ENCODE measurements at places on chromosomes 1 and 21.

DNA sequence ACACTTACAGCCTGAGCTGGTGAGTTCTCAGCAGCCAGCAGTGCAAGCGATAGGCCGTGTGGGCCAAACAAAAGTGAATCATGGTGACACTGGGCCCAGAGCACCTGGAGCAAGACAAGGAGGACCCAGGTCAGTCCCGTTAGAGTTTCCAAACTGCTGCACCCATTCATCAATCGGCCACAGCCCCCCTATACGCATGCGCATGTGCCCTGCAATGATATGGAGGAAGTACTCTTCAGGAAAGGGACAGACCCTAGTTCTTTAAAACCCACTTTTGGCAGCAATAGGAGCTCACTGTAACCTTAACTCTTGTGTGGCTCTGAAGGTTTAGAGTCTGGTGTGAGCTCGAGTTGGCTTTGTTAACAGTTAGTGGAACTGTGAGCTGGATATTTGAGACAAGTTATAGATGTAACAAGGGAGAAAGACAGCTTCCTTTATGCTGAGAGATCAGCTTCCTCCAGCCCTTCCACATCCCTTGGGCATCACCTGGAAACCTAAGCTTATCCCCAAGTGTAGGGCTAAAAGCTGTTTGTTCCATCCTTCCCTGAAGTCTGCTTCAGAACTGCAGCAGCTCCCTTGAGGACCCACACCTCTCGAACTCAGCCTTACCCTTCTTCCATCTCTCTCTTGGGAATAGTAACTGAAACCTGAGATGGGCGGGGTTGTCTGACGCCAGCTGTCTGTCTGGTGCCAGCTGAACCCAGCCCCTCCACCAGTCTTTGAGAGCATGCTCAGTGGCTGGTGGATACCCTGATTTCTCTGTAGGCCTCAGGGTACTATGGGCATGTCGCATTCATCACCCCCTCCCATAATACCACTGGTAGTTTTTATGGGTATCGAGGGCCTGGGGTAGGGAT, 17.7 kb downstream of the NMNAT1 start:
- H3K4me1 ChIP-seq, result no peaks in the 10 kb centered on the region
- H3K36me3 ChIP-seq, result peaks cover 4% of the 10 kb centered on the region
- no peaks in the 10 kb centered on the region for H3K27me3 ChIP-seq

DNA sequence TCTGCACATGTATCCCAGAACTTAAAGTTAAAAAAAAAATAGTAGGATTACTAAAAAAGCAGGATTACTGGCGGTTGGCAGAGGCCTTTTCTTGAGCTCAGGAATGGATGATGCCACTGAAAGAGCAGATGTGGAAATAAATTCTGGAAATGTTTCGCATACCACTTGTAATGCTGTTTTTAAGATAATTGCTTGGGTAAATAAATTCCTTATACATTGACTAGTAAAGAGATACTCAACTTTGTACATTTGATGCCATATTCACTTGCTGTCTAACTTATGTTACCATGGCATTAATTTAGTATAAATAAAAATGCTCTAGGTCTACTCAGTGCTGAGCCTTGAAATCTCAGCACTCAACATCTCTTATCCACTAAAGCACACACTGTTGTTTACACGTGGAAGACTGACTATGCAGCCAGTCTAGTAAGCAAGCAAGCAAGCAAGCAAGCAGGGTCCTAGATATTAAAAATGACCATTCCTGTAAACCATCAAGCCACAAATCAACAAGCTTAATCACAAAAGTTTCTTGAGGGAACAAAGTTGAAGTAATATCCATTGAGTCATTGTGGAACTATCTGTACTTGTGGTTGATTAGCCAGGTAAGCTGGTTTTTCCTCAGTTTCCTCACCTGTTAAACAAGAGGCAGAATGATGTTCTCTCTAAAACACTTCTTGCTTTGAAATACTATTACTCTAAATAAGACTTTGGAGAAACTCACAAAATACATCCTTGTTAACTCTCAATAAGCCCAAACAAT, 1.7 kb upstream of the RASAL2 start:
- H3K27me3 ChIP-seq, result no peaks in the 10 kb centered on the region
- no peak for DNase-seq
- no peak overlapping the region for H3K27ac ChIP-seq
- no peaks in the 10 kb centered on the region for H3K36me3 ChIP-seq

DNA sequence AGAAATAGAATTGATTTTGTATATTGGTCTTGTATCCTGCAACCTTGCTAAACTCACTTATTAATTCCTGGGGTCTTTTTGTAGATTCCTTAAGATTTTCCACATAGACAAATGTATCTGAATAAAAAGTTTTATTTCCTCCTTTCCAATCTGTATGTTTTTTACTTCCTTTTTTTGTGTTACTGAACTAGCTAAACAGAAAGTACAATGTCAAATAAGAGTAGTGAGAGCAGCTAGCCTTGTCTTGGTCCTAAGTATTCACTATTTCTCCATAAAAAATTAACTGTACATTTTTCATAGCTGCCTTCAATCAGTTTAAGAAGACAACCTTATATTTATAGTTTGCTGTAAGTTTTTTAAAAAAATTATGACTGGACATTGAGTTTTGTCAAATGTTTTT, 74.9 kb downstream of the FASLG start:
- H3K4me1 ChIP-seq, result no peaks in the 10 kb centered on the region
- H3K27me3 ChIP-seq, result no peaks in the 10 kb centered on the region
- no peak overlapping the region for H3K27ac ChIP-seq
- H3K4me3 ChIP-seq, result no peak overlapping the region

GRCh38 chr21:43972850-43973633, 39.1 kb upstream of the TRAPPC10 start:
- no peak overlapping the region for H3K4me3 ChIP-seq
- H3K4me1 ChIP-seq, result peaks cover 5% of the 10 kb centered on the region
- no peaks in the 10 kb centered on the region for H3K36me3 ChIP-seq
- H3K27me3 ChIP-seq, result no peaks in the 10 kb centered on the region

DNA sequence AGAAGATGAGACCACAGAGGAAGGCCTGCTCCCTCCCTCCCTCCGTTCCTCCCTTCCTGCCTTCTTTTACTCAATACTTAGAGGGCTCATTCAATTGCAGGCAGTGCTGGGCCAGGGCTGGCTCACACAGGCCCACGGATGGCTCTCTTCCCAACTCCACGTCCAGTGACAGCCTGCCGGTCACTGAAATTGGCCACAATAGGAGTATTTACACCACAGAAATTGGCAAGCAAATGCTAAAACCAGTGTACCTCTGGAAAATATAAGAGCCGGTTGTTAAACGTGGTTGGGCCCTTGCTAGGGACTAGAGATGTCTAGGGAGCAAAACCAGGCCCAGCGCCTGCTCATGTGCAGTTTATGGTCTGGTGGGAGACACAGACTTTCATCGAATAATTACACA, 72.4 kb upstream of the TMEM51 start:
- no peaks in the 10 kb centered on the region for H3K36me3 ChIP-seq
- no peak overlapping the region for H3K27ac ChIP-seq
- no peaks in the 10 kb centered on the region for H3K27me3 ChIP-seq
- no peak overlapping the region for H3K4me3 ChIP-seq
- H3K4me1 ChIP-seq, result no peaks in the 10 kb centered on the region

DNA sequence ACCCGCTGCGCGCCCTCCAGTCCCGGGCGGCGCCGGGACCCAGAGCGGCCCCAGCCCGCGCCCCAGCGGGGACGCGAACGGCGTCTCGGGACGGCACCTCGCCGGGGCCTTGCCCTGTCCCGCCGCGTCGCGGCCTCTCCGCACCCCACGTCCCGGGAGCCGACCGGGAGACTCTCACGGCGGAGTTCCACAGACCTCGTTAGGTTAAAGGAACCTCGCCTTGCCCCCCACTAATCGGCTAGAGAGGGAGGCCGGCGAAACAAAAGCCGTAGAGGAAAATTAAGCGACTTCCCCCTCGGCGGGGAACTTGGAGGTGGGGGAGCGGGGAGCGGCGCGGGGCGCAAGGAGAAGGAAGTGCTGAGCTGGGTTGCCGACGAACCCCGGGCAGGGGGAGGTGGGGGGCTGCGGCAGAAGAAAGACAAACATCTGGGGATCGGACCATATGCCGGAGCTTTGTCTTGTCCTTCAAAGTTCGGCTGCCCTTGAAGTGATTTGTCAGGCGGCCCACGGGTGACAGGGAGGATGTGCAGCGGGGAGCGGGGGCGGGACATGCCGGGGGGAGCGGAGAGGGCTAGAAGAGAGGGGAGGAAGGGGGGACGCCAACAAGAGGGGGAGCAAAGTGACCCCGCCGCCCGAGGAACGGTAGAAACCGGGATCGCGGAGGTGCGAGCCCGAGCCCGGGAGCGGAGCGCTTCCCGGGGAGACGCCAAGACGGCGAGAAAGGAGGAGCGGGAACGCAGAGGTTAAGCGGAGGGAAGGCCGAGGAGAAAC, 120.0 kb upstream of the RRP15 start:
- peaks cover 16% of the 10 kb centered on the region for H3K4me1 ChIP-seq
- H3K4me3 ChIP-seq, result peak overlapping the region; percentile 36
- DNase-seq, result no peak
- H3K27me3 ChIP-seq, result peaks cover 79% of the 10 kb centered on the region
- H3K36me3 ChIP-seq, result no peaks in the 10 kb centered on the region

GRCh38 chr21:42383331-42383730, 12.5 kb downstream of the TMPRSS3 start:
- H3K4me3 ChIP-seq, result no peak overlapping the region
- no peaks in the 10 kb centered on the region for H3K36me3 ChIP-seq
- DNase-seq, result peak; percentile 41
- no peaks in the 10 kb centered on the region for H3K27me3 ChIP-seq
- H3K27ac ChIP-seq, result no peak overlapping the region

- H3K4me3 ChIP-seq, result no peak overlapping the region
- no peak overlapping the region for H3K27ac ChIP-seq
- H3K4me1 ChIP-seq, result no peaks in the 10 kb centered on the region
- no peaks in the 10 kb centered on the region for H3K36me3 ChIP-seq
- no peak for DNase-seq
- no peaks in the 10 kb centered on the region for H3K27me3 ChIP-seq
These were observed 35.1 kb upstream of the GUCA2B start for GRCh38 chr1:42118125-42118524.

DNA sequence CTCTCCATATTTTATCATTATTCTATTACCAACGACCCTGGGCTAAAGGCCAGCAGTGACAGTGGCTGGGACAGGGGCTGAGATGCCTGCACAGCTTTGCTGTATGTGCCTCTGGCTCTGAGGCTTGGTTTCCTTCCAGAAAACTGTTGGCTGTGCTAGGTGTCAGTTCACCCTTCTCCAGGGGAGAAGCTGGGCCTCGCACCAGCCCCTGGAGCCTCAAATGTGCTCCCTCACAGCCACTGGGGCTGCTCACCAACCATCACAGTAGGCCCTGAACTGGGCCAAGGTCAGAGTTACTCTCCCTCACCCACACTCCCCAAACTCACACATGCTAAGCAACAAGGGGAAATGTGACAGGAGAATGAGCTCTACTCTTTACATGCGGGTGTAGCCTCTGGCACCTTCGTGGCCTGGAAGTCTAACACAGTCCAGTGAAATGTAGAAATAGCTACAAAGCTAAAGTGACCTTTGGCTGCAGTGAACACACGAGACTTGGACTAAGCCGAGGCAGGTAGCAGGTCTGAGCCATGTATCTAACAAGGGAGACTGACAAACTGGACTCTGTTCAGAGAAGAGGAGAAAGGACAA, 4.7 kb upstream of the CD160 start:
- H3K27ac ChIP-seq, result no peak overlapping the region
- peaks cover 3% of the 10 kb centered on the region for H3K27me3 ChIP-seq
- H3K36me3 ChIP-seq, result no peaks in the 10 kb centered on the region
- DNase-seq, result no peak
- no peaks in the 10 kb centered on the region for H3K4me1 ChIP-seq
- H3K4me3 ChIP-seq, result no peak overlapping the region

GRCh38 chr1:15559189-15559810, 25.6 kb downstream of the AGMAT start:
- no peak overlapping the region for H3K4me3 ChIP-seq
- no peak overlapping the region for H3K27ac ChIP-seq
- peaks cover 63% of the 10 kb centered on the region for H3K36me3 ChIP-seq
- no peak for DNase-seq

DNA sequence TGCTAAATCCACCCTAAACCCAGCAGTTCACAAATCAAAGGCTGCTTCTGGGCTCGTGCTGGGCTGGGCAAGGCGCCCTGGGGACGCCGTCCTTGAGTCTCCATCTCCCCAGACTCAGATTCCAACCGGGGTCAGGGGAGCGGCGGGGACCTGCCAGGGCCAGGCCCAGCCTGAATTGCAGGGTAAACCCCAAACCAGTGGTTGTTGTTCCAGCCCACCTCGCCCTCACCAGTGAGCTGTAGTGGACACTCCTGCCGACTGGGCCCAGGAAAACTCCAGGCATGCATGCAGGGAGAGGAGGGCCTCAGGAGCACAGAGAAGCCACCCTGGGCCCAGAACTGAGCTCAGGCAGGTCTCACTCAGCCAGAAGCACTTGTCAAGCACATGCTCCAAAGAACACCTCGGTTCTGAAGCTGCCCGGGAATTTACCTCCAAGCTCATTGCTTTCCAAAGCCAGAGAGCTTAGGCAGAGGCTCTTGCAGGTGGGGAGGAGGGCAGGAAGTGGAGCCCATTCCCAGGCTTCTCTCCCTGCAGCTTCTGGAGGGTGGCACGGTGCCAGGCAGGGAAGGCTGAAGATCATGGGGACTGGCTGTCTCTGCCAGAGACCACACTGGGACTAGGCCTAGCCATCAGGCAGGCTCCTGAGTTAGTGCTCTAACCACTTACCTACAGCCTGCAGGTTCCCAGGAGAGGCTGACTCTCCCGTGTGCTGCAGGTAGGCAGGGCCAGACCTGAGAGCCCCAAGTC, 437.0 kb downstream of the MATN1 start:
- no peak for DNase-seq
- H3K4me3 ChIP-seq, result no peak overlapping the region
- peaks cover 1% of the 10 kb centered on the region for H3K27me3 ChIP-seq
- no peaks in the 10 kb centered on the region for H3K36me3 ChIP-seq
- no peak overlapping the region for H3K27ac ChIP-seq

DNA sequence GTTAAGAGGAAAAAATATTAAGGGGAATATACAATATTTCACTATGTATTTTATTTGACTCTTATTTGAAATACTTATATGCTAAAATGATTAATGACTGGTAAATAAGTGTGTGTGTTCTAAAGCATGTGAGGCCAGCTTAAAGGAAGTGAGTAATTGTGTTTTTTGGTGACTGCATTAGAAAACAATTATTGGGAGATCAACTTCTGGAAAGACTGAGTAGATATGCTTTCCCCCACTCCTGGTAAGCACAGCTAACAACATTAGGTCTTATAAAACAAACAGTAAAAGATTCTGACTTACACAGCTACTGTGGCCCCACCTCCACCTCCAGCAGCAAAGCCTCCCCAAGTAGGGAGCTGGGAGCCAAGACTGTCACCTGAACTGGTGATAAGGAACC, 403.0 kb downstream of the SRGAP2C start:
- H3K27ac ChIP-seq, result no peak overlapping the region
- H3K36me3 ChIP-seq, result no peaks in the 10 kb centered on the region
- DNase-seq, result no peak
- no peak overlapping the region for H3K4me3 ChIP-seq

DNA sequence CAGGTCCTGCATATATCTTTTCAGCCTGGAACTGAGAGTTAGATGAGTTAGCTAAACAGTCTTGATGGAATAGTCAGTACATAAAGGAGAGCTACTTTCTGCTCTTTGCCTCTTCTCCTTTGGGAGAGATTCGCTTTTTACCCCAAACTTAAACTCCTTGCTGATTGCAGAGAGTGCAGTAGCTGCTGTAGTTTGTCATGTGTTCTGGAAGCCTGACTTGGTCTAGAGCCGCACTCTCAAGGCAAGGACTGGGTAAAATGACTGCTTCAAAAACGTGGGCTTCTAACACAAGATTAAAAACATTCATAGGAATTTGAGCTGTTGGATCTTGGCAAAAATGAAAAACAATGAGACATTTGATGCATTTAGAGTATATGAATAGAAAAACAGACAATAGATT, 351.6 kb downstream of the RYR2 start:
- no peaks in the 10 kb centered on the region for H3K4me1 ChIP-seq
- no peak for DNase-seq
- H3K27me3 ChIP-seq, result no peaks in the 10 kb centered on the region
- no peaks in the 10 kb centered on the region for H3K36me3 ChIP-seq
- H3K27ac ChIP-seq, result no peak overlapping the region

All from left lung (tissue), 14 donors.